ENCODE measurements at places on chromosomes 7 and 10.
A peak's percentile ranks its signal among the peaks of the same experiment; 100 is the strongest.

GRCh38 chr10:21402606-21403083, 122.8 kb downstream of the SKIDA1 start:
- DNase-seq, result no peak

GRCh38 chr7:79789584-79790345, 336.3 kb upstream of the MAGI2 start:
- DNase-seq, result no peak

GRCh38 chr7:36879021-36879420, 154.7 kb upstream of the AOAH start:
- DNase-seq, result no peak

GRCh38 chr7:101308245-101309085, 13.1 kb downstream of the IFT22 start:
- no peak for DNase-seq

DNA sequence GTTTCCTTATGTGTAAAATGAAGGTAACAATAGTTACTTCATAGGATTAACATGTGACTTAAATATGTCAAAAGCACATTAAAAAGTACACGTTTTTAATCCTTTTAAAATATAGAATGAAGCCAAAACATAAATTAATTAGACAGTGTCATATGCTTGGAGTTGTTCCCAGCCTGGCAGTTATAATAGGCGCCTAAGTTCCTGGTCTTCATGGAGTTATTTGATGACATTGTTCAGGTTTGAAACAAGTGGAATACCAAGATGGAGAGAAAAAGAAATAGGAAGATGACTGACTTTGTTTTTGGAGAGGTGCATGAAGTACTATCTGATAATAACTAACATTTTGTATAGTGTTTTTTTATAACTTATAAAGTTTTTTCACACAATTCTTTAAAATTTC, 67.3 kb downstream of the ZNRF2 start:
- DNase-seq, result no peak

GRCh38 chr7:129773328-129773731, 161.8 kb downstream of the NRF1 start:
- DNase-seq, result no peak

GRCh38 chr7:26185844-26186180, 14.7 kb downstream of the HNRNPA2B1 start:
- no peak for DNase-seq

- DNase-seq, result peak; percentile 57
Measured at GRCh38 chr7:139767561-139767982, 10.2 kb downstream of the HIPK2 start.

GRCh38 chr10:127715782-127716378, 21.1 kb upstream of the FOXI2 start:
- no peak for DNase-seq

GRCh38 chr7:158125091-158125490, 462.5 kb downstream of the PTPRN2 start:
- DNase-seq, result no peak

DNA sequence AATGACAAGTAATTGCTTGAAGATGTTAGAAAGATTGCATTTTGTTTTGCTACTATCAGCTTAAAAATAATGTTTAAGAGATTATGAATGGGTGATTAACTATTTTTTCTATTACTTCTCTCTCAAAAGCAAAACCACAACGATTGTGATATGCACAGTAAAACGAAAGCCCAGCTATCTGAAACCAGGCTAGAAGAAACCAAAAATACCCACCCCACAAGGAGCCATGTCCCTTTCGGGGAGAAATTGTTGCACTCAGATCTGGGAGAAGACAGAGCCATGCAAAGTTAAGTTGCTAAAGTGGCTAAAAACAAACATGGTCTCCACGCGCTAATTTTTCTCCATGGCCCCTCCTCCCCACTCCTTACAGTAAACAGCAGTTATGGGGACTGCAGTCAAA, 173.6 kb downstream of the RPS24 start:
- DNase-seq, result no peak
